Endothelial cell (in vitro differentiated cells): ENCODE measurements at places on chromosomes 7 and 10.

- no peak for DNase-seq
Observed at GRCh38 chr10:63337455-63338251, 128.1 kb downstream of the JMJD1C start.

- DNase-seq, result no peak
Observed at GRCh38 chr7:16135658-16136057, 285.7 kb downstream of the CRPPA start.

DNA sequence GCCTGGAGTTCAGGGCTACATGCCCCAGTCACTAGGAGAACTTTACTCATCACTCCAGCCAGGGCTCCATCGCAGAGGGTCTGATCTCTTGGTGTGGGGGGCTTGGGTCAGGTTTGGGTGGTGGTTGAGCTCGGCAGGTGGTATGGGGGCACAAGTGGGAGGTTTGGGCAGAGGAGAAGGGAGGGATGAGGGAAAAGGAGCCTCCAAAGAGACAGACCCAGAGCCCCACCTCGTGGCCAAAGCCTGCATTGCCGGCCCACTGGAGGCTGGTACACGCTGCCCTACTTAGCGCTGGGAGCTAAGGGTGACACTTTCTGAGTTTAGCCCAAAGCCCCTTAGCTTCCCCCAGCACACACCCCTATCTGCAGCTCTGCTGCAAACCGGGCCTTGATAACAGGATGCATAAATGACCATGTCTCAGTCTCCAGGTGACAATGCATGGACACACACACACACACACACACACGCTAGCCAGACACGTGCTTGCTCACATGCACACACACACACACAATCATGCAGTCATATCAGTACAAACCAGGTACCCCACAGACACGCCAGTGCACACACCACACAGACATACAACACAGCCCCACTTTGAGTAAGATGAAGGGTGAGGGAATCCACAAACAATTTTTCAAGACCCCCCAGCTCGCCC lies 14.7 kb downstream of the LZTS2 start:
- peak; percentile 90 for DNase-seq

- peak; percentile 60 for DNase-seq
Observed at GRCh38 chr10:99612167-99612831, 7.9 kb downstream of the SLC25A28 start.

- no peak for DNase-seq
Observed at GRCh38 chr7:136070736-136071505, 93.8 kb upstream of the MTPN start.

GRCh38 chr10:10293041-10293440 lies 724.6 kb upstream of the CELF2 start:
- DNase-seq, result no peak

- DNase-seq, result no peak
Observed at GRCh38 chr10:101752241-101752640, 23.7 kb downstream of the FGF8 start.

- no peak for DNase-seq
Observed at GRCh38 chr10:70680899-70681730, 8.8 kb downstream of the ADAMTS14 start.

- no peak for DNase-seq
Observed at GRCh38 chr7:138354066-138354465, 106.0 kb upstream of the TRIM24 start.

DNA sequence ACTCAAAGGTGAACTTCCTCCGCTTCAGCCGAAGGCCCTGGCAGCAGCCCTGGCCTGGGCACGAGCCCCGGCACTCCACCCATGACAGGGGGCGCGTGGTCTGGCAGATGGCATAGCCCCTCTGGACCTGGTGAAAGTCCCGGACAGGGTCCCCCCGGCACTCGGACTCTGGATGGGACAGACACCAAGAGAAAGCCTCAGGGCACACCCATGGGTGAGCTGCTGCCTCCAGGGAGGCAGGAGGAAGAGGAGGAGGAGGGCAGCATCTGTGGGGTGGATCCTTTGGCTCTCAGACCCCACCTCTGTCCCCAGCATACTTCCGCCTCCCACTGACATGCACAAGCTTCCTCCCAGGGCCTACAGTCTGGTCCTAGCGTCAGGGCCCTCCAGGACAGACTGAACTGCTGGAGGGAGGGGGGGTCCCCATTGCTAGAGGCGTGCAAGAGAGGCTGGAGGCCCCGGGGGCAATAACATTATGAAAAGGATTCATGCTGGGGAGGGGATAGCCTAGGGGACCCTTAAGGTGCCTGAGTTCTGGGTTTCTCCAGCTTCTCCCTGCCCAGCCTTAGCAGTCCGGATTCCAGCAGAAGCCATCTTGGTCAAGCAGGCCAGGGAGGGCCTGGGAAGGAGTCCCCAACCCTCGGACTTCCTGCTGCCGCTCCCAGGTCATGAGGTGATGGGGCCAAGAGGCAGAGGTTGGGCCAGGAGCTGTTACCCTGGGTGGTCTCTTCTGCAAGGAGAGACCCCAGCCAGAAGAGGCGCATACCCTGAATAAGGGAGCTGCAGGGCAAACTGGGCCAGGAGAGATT lies 169.3 kb downstream of the LCOR start:
- DNase-seq, result no peak

DNA sequence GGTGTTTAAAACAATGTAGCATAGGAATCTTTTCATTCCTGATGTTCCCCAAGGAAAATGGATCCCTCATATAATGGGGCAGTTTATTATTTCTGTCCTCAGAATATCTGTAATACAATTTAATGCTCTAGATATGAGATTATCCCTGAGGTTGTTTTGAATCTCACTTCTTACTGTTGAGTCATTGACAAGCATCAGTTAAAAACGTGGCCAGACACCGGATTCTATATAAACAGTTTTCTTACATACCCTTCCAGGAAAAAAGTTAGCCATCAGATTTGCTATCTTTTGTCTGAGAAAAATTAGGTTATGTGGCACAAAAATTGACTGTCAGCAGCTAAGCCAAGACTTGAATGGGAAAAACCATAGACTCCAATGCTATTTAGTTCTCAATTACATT lies 539.8 kb upstream of the CELF2 start:
- no peak for DNase-seq

- DNase-seq, result no peak
Observed at GRCh38 chr7:158025686-158026600, 561.7 kb downstream of the PTPRN2 start.

DNA sequence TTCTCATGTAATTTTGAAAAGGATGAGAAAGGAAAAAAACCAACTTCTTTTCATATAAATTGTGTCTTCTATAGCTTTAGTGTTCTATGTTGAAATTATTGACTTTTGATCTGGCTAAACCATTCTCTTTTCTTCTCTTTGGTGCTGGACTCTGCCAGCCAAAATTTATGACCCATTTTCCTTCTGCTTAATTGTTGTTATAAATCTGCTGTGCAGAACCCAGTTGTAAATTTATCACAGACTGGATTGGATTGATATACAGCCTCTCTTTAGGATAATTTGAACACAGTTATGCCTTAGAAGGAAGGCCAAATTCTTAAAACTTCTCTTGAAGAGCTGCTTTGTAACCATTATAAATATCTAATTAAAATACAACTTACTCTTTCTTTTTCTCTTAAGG lies 93.8 kb downstream of the PARP12 start:
- no peak for DNase-seq

GRCh38 chr10:29150010-29150409 lies 138.9 kb upstream of the LYZL1 start:
- DNase-seq, result no peak

DNA sequence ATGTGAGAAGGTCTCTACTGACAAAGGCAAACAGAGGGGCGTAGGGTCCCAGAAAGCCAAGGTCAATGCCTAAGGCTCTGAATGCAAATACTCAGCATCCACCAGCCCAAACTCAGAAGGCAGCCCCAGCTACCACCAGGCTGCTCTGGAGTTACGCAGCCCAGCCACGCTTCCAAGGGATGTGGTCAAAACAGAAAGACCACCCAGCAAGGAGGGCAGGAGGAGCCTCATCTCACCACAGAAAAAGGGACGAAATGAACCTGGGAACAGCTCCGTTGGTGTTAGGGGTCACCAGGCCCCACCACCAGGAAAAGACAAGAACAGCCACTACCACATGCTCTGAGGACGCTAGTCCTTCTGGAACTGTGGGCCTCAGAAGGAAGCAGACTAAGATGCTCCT lies 65.1 kb downstream of the CTBP2 start:
- no peak for DNase-seq

DNA sequence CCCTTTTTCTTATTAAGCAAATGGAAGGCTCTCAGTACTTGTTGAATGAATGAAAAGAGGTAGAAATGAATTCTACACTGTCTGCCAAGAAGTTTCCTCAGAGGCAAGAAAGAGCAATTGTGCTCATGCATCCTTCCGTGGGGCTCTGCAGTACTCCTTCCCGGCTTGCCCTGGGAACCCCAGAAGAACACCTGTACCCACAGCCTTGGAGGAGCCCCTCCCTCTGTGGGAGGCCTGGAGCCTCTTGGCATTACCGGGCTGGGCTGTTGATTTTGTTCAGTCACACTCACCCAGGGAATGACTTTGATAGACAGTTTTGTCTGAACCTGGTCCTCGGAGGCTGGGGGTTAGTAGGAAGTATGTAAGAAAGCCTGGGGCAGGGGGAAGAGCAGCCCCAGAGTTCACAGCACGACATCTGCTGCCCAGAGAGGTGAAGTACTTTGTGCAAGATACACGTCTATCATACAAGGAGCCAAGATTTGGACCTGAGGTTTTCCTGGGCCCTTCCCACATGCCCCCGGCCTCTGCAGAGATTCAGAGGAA lies 134.8 kb upstream of the GDF10 start:
- DNase-seq, result no peak

- peak; percentile 1 for DNase-seq
Observed at GRCh38 chr10:70772627-70773026, 12.6 kb downstream of the TBATA start.

GRCh38 chr10:77553311-77553710 lies 84.3 kb downstream of the KCNMA1 start:
- no peak for DNase-seq

DNA sequence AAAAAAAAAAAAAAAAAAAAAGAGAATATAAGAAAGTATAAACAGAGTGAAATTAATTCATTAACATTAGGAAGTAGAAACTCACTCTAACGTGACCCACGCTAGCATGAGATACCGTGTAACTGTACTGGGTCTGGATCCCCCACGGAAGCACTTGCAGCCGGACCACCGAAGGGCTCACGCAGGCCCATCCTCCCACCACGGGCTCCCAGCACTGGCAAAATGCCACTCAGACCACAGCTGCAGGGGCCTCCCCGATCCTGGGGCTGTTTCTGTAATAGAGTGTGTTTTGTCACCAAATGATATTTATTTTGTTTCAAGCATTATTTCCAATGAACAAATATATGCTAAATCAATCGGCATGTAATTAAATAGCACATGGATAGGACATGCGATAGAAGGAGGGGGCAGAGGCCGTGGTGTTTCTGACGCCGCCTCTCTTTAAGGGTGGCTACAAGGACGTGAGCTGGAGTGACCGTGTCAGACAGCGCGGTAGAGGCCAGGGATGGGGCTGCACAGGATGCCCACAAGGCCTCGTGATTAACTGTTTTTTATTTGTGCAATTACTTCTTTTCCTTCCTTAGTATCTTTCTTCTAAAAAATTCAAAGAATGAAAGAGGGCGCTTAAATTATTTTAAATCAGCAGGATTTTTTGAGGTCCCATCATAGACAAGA lies 568.5 kb downstream of the PTPRN2 start:
- DNase-seq, result no peak

- DNase-seq, result no peak
Observed at GRCh38 chr10:104246976-104247375, 7.7 kb upstream of the GSTO1 start.

GRCh38 chr10:79446758-79447084 lies 1.3 kb upstream of the ZCCHC24 start:
- no peak for DNase-seq

- no peak for DNase-seq
Observed at GRCh38 chr10:2392145-2392812, 655.0 kb upstream of the ADARB2 start.

GRCh38 chr10:11472158-11472753 lies 139.2 kb downstream of the USP6NL start:
- peak; percentile 78 for DNase-seq

GRCh38 chr10:30558411-30558810 lies 71.1 kb downstream of the LYZL2 start:
- no peak for DNase-seq

- no peak for DNase-seq
Observed at GRCh38 chr10:90960355-90960814, 39.5 kb upstream of the ANKRD1 start.

DNA sequence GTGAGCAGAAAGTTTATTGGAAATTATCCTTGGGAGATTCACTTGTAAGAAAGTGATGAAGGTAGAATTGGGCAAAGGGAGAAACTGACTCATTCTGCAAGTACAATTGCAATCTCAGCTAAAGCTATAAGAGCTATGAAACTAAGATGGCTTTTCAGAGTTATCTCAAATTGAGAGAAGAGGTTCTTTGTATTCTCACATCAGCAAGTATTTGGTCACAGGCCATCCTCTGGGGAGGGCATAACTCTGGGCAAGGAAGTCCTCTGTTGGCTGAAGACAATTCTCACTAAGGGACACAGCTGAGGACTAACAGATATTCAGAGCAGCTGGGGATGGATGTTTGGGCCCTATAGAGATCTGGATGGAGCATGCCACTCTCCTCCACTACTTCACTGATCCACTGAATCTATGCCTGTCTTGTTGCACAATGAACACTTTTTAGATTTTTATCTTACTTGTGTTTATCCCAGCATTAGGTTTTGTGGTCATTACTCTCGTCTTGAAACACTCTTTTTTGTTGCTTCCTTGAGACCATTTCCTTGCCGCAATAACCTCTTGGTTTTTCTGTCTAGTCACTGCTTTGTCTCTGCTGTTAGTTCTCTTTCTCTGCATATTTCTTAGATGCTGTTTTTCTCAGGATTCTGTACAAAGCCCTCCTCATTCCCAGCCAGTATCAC lies 115.1 kb downstream of the GNAI1 start:
- DNase-seq, result no peak
